Activated naive CD8-positive, alpha-beta T cell treated with anti-CD3 and anti-CD28 coated beads for 36 hours (primary cell): ENCODE measurements at places on chromosomes 4 and X. TPM values are rescaled to one million over a fixed set of nuclear protein-coding genes. Genes with fewer than 3 reads are reported as not detected.

GRCh38 chr4:141240671-141241070, 20.0 kb downstream of the ZNF330 start:
- DNase-seq: no peak
- H3K27ac ChIP-seq: no peak overlapping the region
- peaks cover 3% of the 10 kb centered on the region for H3K36me3 ChIP-seq

TASL gene
- total RNA-seq: 3.4 TPM

LUZP4 gene
- total RNA-seq: not detected

GRCh38 chr4:5524446-5525299, 183.7 kb downstream of the EVC2 start:
- no peaks in the 10 kb centered on the region for H3K36me3 ChIP-seq
- no peak for DNase-seq
- no peak overlapping the region for H3K4me3 ChIP-seq
- H3K27me3 ChIP-seq: no peaks in the 10 kb centered on the region

ZDHHC15 gene
- 0.30 TPM for total RNA-seq

DNA sequence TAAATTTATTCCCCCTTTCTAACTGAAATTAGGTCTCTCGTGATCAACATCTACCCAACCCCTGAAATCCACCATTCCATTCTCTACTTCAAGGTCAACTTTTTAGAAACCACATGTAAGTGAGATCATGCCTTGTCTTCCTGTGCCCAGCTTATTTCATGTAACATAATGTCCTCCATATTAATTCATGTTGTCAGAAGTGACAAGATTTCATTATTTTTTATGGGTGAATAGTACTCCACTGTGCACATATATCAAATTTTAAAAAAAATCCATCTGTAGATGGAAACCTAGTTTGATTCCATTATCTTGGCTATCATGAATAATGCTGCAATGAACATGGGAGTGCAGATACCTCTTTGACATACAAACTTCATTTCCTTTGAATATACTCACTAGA, 1.5 kb downstream of the PPID start:
- no peak for DNase-seq
- peaks cover 28% of the 10 kb centered on the region for H3K4me1 ChIP-seq
- H3K27ac ChIP-seq: peak overlapping the region; percentile 99
- peaks cover 46% of the 10 kb centered on the region for H3K36me3 ChIP-seq
- peak overlapping the region; percentile 96 for H3K4me3 ChIP-seq
- peaks cover 5% of the 10 kb centered on the region for H3K27me3 ChIP-seq

DRP2 gene
- 0.18 TPM for total RNA-seq

DNA sequence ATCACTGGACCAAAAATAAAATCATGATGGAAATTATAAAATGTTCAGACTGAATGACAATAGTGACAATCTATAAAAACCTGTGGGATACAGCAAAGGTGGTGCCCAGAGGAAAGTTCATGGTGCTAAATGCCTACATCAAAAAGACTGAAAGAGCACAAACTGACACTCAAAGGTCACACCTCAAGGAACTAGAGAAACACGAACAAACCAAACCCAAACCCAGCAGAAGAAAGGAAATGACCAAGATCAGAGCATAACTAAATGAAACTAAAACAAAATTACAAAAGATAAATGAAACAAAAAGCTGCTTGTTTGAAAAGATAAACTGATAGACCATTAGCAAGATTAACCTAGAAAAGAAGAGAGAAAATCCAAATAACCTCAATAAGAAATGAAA, 78.7 kb downstream of the ANAPC10 start:
- peaks cover 76% of the 10 kb centered on the region for H3K36me3 ChIP-seq
- H3K27ac ChIP-seq: peak overlapping the region; percentile 93
- peaks cover 30% of the 10 kb centered on the region for H3K4me1 ChIP-seq

DNA sequence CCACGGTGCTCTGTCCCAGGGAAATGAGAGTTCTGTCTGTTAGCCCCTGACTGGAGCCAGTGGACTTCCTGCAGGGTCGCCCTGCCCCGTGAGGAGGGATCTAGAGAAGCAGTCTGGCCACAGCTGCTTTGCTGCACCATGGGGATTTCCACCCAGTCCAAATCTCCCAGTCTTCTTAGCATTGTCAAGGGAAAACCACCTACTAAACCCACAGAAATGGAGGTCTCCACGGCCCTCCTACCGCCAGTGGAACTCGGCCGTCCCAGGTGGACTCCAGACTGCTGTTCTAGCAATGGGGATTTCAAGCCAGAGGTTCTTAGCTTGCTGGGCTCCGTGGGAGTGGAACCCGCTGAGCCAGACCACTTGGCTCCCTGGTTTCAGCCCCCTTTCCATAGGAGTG, 133.3 kb upstream of the PCDH7 start:
- H3K4me1 ChIP-seq: no peaks in the 10 kb centered on the region
- H3K4me3 ChIP-seq: no peak overlapping the region
- no peak overlapping the region for H3K27ac ChIP-seq
- H3K36me3 ChIP-seq: no peaks in the 10 kb centered on the region
- DNase-seq: no peak

DSPP gene
- total RNA-seq: not detected

DNA sequence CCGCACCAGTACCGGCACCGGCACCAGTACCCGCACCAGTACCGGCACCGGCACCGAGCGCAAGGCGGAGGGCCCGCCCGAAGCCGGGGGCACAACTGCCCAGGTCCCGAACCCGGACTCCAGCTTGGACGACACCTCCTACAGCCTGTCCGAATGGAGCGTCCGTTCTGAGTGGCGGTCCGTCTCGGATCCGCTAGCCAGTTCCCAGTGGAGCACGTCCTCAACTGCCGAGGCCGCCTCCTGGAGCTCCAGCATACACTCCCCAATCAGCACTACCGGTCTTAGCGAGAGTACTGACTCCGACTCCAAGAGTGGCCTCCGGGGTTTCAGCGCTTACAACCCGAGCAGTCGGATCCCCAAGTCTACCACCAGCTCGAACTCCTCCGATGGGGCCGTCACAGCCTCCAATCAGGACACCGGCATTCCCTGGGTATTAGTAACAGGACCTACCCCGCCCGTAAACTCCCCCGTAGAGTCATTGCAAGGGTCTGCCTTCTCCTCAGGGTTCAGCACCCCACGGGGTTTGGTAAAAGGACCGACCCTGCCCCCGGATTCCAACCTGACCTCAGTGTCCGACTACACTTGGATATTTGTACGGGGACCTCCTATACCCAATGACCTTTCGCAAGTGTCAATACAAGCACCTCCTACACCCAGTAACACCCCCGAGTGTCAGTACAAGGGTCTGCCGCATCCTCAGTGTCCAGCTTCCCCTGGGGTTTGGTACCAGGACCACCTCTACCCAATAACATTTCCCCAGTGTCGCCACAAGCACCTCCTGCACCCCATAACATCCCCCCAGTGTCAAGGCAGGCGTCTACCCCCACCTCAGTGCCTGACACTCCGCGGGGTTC, 721 bp upstream of the MAOA start:
- no peaks in the 10 kb centered on the region for H3K27me3 ChIP-seq
- DNase-seq: peak; percentile 18
- no peaks in the 10 kb centered on the region for H3K4me1 ChIP-seq
- peak overlapping the region; percentile 86 for H3K4me3 ChIP-seq
- H3K27ac ChIP-seq: no peak overlapping the region

- DNase-seq: peak; percentile 42
- peaks cover 67% of the 10 kb centered on the region for H3K36me3 ChIP-seq
- H3K27ac ChIP-seq: peak overlapping the region; percentile 92
- no peaks in the 10 kb centered on the region for H3K27me3 ChIP-seq
Measured at GRCh38 chrX:357693-358471, 28.8 kb downstream of the PPP2R3B start.

GRCh38 chrX:66045894-66046293, 6.0 kb upstream of the VSIG4 start:
- peak overlapping the region; percentile 32 for H3K4me3 ChIP-seq
- DNase-seq: no peak
- no peaks in the 10 kb centered on the region for H3K27me3 ChIP-seq
- H3K4me1 ChIP-seq: peaks cover 32% of the 10 kb centered on the region

DNA sequence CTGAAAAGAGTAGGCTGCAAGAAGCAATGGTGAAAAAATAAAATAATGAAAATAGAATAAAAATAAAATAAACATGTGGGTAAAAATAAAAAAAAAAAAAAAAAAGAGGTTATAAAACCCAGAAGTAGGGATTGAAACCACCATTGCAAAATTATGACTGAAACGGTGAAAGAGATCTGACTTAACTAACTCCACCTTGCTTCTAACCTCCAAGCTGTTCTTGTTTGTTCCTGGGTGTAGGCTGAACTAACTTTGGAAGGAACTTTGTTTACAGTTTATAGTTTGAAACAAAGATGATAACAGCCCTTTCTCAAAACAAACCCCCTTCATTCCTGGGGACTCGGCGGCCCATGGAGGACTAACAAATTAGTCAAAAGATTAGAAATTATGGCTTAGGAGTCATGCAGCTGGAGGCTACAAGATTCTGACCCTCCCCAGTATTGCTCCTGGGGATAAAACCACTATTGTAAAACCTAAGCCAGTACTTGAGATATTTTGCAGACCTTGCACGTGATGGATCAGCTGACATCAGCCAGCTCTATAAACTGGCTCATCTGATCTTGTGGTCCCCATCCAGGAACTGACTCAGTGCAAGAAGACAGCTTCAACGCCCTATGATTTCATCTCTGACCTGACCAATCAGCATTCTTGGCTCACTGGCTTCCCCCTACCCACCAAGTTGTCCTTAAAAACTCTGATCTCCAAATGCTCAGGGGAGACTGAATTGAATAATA, 30.4 kb downstream of the DDX60L start:
- H3K27me3 ChIP-seq: no peaks in the 10 kb centered on the region
- H3K4me1 ChIP-seq: peaks cover 32% of the 10 kb centered on the region
- H3K4me3 ChIP-seq: no peak overlapping the region
- DNase-seq: no peak
- H3K27ac ChIP-seq: no peak overlapping the region

MUC7 gene
- not detected for total RNA-seq

CTAG1B gene
- not detected for total RNA-seq

DNA sequence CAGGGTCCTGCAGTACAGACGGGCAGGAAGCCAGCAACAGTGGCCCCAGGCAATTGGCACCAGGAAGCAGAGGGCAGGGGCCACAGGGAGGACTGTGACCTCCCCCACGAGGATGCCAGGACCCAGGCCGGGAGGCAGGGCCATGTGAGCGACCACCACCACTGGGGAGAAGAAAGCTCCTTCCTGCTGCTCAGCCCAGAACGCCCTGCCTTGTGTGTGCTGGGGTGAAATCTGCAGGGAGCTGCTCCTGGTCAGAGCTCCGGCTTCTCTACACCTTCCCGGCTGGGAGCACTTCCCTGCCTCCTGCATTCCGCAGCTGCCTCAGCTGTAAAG, 100.4 kb downstream of the HMX1 start:
- H3K27ac ChIP-seq: no peak overlapping the region
- no peak overlapping the region for H3K4me3 ChIP-seq
- no peaks in the 10 kb centered on the region for H3K27me3 ChIP-seq
- H3K36me3 ChIP-seq: no peaks in the 10 kb centered on the region
- H3K4me1 ChIP-seq: no peaks in the 10 kb centered on the region

DNA sequence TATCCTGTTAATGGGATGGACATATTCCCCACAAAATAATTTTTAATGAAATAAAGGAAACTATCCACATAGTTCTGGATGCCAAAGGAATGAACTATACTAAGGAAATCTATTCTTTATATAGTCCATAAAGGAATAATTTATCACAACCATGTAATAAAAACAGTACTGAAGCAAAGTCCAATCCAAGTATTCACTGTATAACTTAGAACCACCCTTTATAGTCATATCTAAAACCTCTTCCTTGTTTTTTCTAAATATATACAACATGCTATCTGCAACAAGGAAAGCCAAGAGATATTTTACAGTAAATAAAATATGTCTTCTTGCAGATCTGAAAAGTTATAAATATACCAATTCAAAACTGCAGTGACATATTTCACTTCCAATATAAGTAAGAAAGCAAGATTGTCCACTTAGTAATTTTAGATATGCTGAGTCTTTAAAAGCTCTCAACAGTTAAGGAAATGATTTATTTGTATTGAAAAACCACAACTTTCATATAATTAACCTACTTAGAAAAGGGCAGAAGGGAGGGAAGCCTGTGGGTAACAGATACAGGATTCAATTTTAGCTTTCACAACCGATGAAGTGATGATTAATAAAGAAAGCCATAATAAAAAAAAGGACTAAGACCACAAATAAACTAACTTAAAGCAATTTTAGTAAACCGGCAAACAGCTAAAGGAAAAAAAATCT, 8.0 kb downstream of the NR3C2 start:
- peaks cover 78% of the 10 kb centered on the region for H3K4me1 ChIP-seq
- DNase-seq: no peak
- peak overlapping the region; percentile 29 for H3K27ac ChIP-seq
- no peaks in the 10 kb centered on the region for H3K27me3 ChIP-seq

MCTS1 gene
- total RNA-seq: 75.4 TPM

- H3K27ac ChIP-seq: peak overlapping the region; percentile 31
- peaks cover 24% of the 10 kb centered on the region for H3K36me3 ChIP-seq
- peaks cover 11% of the 10 kb centered on the region for H3K4me1 ChIP-seq
- peak; percentile 40 for DNase-seq
- H3K27me3 ChIP-seq: no peaks in the 10 kb centered on the region
- H3K4me3 ChIP-seq: no peak overlapping the region
Measured at GRCh38 chr4:83074086-83074704, 39.2 kb downstream of the COPS4 start.

SHOX gene
- total RNA-seq: not detected

DNA sequence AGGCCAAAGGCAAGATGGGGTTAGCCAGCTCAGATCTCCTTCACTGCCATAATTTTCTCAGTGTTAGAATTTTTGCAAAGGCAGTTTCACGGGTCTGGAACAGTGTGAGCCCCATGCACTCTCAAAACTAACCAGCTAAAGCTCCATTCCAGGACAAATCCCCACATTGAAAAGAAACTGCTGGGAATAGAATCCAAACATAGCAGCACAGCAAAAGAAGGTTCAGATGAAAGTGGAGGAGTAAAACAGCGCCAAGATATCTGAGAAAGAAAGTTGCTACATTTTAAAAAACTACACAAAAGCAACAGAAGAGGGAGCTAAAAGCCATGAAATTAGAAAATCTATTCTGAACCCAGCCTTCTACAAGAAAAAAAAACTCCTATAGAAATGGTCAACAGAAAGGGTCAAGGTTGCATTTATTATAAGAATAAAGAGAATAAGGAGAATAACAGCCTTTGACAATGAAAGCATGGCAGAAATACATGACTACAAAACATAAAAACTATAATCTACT, 39.6 kb upstream of the SLC7A3 start:
- no peaks in the 10 kb centered on the region for H3K36me3 ChIP-seq
- no peaks in the 10 kb centered on the region for H3K27me3 ChIP-seq
- H3K27ac ChIP-seq: no peak overlapping the region
- peaks cover 4% of the 10 kb centered on the region for H3K4me1 ChIP-seq

DNA sequence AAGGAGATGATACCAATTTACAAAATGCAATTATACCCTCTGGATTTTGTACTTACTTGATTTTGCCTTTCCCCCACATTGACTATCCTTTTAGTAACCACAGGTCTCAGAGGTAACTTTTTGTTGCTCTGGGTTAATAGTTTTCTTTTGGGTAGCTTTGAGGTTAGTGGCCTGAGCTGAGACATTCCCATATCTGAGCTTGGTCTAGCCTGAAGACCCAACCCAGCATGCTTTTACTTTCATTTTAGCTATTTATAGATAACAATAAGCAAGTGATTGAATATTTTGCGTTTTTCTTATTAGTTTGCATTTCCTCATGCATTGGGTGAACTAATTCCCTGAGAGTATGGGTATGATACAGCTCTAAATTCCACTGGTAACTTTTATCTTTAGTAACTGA, 11.8 kb downstream of the HTN1 start:
- no peaks in the 10 kb centered on the region for H3K36me3 ChIP-seq
- no peak for DNase-seq
- no peaks in the 10 kb centered on the region for H3K27me3 ChIP-seq
- H3K4me3 ChIP-seq: no peak overlapping the region

GRCh38 chr4:82809619-82810018, 11.0 kb upstream of the SCD5 start:
- H3K4me3 ChIP-seq: no peak overlapping the region
- H3K4me1 ChIP-seq: no peaks in the 10 kb centered on the region
- no peak for DNase-seq
- H3K27me3 ChIP-seq: no peaks in the 10 kb centered on the region
